ENCODE measurements at places on chromosomes 6 and 20.

DNA sequence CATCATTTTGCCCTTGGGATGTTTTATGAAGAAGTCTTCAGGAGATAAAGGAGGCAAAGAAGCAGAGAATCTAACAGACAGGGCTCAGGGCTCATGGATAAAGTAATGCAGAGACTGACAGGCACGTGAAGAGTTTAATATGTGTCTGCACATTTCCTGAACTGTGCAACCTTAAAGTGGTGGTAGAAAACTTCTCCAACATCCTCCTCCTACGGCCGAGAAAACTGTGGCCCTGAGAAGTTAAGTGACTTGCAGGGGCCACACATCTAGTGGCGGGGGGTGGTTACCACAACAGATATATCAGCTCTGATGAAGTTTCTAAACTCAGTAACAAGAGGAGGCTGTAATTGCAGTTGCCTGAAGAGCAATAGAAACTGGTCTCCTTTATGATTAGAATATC, 61.0 kb downstream of the SOBP start:
- no peak for DNase-seq

DNA sequence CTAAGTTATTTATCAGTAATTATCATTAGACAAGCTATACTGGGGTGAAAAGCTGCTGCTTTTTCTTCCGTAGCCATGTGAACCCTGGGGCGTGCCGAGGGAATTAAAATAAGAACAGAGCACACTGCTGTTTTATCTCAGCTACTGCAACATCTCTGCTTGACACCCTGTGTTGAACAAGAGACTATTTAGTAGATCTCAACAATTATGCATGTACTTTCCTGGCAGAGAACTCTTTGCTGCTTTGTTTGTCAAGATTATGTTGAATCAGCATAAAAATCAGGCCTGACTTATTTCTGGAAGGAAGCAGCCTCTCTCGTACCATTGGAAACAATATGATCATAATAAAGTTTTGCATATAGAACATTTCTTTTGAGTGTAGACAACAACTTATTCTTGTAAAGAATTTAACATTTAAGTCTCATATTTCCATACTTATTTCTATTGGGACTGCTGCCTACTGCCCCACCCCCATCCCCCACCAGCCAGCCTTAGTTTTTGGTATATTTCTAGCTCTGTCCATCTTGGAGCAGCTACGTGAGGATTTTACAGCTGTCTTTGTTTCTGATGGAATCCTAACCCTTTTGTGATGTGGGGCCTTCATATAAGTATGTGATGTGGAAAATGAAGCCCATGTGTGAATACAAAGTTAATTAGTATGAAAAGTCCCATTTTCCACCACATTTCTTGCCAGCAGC, 1011.4 kb downstream of the KIF16B start:
- DNase-seq: no peak

DNA sequence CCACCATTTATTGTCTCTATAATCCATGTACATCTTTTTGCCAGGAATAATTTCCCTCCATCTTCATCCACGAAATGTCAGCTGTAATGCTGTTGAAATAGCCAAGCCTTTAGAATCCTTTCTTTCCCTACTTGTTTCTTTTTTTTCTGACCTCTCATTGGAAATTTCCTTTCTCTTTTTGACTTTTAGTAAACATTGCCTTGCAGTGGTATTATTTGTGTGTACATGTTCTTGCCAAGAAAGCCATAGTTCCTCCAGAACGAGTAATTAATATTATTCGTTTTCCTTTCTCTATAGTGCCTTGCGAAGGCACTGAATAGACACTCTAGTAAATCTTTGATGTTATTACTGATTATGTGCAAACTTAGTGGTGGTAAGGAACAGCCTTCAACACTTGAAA, 282.2 kb downstream of the GJA1 start:
- DNase-seq: no peak

GRCh38 chr6:87277123-87277522, 45.3 kb upstream of the SMIM8 start:
- no peak for DNase-seq

- no peak for DNase-seq
Measured at GRCh38 chr6:107246972-107247615, 131.8 kb upstream of the BEND3 start.

GRCh38 chr20:62427172-62428001, at the start of gene RBBP8NL:
TSS of gene RBBP8NL (minus strand) at chr20:62427539. CDS start at chr20:62419647, 7,892 bp downstream.
- DNase-seq: no peak

Data from activated CD4-positive, alpha-beta T cell treated with anti-CD3 and anti-CD28 coated beads for 4 hours (primary cell).